ENCODE measurements at places on chromosomes 6 and 20.

DNA sequence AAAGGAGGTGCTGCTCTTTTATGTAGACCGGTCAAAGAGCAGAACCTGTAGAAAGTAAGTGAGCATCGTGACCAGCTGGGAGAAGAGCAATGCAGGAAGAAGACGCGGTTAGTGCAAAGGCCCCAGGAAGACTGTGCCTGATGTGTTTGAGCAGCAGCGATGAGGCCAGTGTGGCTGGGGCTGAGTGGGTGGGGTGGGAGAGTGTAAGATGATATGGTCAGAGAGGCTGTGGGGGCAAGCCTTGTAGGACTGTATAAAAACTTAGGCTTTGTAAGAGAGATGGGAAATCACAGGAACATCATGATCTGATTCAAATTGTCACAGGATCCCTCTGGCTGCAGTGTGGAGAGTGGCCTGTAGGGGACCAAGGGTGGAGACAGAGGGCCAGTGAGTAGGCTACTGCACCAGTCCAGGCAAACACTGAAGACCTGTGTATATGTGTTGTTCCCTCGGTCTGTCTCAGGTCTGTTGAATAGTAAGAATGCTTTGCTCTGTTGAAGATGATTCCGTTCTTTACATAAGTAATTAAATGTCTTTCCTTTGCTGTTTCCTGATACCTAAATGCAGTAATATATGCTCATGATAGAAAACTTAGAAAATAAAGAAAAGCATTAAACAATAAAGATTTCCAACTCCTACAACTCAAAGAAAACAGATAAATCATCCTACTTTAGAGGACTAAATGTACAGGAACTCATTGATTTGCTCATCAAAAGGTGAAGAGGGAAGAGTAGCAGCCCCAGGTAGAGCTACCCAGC is 23.6 kb upstream of the WFDC2 start:
- DNase-seq: no peak

DNA sequence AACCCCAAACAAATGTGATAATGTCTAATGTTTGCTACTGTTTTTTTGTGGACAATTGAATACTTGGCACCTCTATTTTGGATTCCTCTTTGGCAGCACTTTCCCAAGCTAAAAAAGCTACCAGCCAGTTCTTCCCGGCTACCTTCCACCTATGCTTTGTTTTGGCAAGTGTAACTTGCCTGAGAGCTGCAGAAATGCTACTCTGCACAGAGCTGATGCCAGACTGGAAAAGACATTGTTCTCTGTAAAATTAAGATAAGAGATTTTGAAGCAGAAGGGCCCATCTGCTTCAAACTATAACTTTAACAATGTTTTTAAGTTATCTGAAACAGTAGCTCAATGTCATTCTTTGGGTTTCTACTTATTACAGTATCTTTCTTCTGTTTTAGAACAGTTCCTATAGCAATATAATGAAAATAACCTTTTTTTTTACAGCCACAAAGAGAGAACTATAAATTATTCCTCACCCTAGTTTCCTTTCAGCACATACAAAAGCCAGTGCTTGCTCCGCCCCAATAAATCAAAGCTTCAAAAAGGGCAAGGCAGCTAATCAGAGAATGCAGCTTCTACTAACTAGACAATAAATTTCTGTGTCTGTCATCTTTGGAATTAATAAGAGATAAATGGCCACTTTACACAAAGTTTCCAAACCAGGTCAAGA is 183.1 kb downstream of the UBE3D start:
- no peak for DNase-seq

GRCh38 chr20:38075161-38075998 is 41.8 kb downstream of the RPRD1B start:
- no peak for DNase-seq

DNA sequence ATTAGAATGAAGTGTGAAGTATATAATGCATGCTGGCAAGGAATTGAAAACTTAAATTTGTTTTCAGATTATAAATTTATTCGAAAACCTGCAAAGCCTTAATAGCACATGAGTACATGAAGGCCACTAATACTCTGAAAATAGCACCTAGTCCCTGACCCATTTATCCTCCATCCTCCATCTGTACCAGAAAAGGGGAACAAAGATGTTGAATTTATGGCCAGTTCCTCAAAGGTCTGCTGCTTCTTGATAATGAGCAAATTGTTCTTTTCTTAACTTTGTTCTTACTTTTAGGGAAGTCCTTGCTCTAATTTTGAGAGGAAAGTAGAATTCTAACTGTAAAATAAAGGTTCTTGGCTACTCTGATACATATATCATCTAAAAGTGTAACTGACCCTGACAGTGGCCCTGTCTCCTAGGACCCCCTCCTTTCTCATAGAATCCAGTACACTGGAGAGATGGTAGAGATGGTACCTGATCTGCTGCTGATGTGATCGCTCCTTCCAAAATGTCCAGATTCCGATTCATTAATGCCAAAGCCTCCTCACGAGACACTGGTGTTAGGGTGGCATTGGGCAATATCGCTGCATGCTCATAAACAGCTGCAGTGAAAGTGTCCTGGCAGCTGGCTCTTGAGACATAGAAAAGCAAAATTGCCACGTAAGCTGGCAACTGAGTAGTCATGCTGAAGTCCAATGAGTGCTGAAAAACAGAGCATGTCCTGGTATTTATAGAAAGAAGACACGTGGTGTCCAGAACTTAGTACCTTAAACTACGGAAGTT is at the start of gene VNN1:
Gene VNN1 (minus strand): TSS at position 704 of the 783 bp plus-strand sequence. CDS start 20 bp downstream, at position 684.
- DNase-seq: no peak

GRCh38 chr20:35910254-35910653 is 44.0 kb downstream of the SCAND1 start:
- DNase-seq: no peak

Measured in activated T-helper 1 cell treated with Interleukin-2 at 50 U/mL for 16 hours (primary cell).